ENCODE measurements at places on chromosomes 7 and 10.
A peak's percentile ranks its signal among the peaks of the same experiment; 100 is the strongest.

DNA sequence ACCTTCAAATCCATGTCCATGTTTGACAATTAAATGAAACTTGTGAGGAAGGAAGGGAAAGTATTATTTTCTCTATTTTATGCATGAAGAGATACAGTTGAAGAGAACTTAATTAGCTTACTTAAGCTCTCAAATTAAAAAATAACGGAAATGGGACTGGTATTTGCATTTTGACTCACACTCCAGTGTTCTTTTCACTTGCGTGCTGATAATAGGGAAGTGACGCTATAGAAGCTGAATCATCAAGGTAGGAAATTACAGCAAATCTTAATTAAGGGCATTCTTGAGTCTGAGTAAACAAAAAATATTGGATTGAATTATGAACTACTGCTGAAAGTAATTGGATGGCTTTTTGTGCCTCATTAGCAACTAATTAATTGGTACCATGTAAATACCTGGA, 44.0 kb upstream of the NPVF start:
- no peak for DNase-seq

GRCh38 chr7:19117091-19117869, at the start of gene TWIST1:
TSS of gene TWIST1 (minus strand) at chr7:19117636. CDS start at chr7:19117321, 315 bp downstream.
- DNase-seq: peak; percentile 26

GRCh38 chr10:6406220-6407033, 173.6 kb downstream of the PRKCQ start:
- DNase-seq: peak; percentile 9

- DNase-seq: no peak
Observed at GRCh38 chr7:94223375-94224084, 171.2 kb upstream of the COL1A2 start.

GRCh38 chr10:44813201-44813600, 97.9 kb upstream of the TMEM72 start:
- no peak for DNase-seq

DNA sequence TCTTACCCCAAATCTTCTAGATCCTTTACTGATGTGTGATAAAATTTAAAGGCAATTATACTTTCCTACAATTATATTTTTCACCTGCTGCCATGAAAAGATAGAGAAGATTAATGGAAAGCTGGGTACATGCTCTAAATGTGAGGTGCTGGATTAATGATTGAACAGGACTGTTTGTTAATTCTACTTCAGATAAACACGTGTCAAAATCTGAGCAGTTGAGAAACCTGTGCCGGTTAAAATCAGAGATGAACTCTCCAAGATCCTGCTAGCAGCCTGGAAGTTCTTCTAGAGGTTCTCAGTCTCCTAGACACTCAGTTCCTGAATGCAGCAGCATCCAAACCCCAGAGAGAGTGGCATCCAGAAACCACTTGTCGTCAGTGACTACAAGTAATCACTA, 69.2 kb downstream of the INHBA start:
- no peak for DNase-seq

- no peak for DNase-seq
Observed at GRCh38 chr7:996079-996872, 13.3 kb downstream of the CYP2W1 start.

DNA sequence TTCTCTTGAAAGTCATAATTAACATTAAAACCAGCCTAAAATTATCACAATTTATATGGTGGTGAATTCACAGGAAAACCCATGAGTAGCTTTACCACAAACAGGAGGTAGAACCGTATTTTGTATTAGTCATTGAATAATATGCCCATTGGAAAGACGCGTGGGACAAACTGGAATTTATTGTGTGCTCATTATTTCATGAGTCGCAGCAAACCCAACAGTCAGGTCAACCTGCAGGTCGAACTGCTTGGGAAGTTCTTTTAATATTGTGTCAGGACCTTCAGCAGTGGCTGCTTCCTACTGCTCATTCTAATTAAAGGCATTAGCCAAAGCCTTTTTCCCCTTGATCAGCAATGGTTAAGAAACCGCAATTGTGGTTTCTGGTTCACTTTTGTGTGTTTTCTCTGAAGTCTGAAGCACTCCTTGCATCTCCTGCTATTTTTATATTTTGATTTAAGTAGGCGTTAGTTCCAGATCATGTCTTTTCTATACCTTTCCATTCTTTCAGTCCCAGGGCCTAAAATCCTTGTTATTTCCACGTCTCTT, 100.1 kb downstream of the RAB11FIP2 start:
- no peak for DNase-seq

All from SHP77 (cell line).